Stimulated activated CD4-positive, alpha-beta T cell treated with anti-CD3 and anti-CD28 coated beads, Interleukin-12 subunit alpha, Interleukin-12 subunit beta, amount 100 ng/mL, for 4 hours (primary cell): ENCODE measurements at places on chromosomes 2 and 18.

DNA sequence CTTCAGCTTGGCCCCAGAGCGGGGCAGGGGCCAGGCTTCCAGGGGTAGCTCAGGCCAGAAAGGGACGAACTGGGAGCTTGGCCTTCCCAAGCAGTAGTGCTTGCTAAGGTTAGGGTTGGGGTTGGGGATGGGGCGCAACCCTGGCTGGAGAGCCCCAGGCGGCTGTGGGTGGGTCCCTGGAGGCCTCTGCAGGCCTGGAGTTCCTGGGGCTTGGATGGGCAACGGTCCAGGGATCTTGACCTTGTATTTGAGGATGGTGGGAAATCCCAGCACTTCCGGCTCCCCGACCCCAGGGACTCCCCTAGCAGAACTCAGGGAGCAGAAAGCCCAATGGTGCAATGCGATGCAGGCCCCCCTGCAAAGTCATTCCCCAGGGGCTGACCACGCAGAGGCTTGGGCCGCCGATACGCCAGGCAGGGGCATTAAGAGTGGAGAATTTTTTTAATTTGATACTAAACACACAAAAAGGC, 12.6 kb upstream of the MLPH start:
- DNase-seq = no peak

- no peak for DNase-seq
Measured at GRCh38 chr18:35030277-35030989, 10.8 kb upstream of the MAPRE2 start.

DNA sequence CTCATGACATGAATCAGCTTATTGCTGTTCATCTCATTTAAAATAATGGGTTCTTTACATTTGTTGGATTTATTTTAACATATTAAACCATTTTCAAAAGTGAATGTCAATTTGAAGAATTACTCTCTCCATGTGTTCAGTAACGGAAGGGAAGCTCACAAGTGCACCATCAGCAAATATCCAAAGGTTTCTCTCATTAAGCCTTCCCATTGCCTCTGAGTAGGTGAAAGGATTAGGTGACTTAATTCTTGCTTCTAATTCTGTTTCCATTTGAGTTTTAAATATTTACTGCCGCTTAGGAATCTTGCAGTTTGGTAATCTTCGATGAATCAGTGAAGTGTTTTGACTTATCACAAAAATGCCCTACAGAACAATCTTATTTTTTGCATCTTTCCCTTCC, 145.1 kb upstream of the NYAP2 start:
- DNase-seq = no peak

GRCh38 chr2:166614503-166614902, 120.5 kb upstream of the SCN7A start:
- DNase-seq = no peak

DNA sequence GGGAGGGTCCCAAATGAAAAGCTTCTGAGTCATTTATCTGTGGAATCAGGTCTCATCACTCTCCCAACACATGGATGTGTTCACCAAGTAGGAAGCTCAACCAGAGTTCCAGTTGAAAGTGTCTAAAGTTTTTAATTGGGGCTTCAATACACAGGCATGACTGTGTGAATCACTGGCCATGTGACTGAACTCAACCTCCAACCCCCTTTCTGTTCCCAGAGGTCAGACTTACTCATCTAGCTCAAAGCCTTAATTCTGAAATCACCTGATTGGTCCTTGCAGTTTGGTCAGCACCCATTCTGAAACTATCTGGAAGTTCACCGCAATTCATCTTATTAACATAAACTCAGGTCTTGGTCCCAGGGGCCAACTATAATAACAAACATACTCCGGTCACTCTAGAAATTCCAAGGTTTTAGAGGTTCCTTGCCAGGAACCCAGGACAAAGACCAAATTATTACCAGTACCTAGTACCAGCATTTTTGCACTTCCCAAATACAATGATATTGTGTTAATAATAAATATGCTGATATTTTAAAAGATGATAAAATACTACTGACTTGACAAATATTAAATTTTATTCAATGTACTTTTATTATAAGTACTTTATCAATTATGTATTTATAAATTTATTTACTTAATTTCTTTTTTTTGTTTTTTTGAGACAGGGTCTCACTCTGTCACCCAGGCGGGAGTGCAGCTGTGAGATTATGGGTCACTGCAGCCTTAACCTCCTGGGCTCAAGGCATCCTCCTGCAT, 10.7 kb upstream of the RBM45 start:
- no peak for DNase-seq

DNA sequence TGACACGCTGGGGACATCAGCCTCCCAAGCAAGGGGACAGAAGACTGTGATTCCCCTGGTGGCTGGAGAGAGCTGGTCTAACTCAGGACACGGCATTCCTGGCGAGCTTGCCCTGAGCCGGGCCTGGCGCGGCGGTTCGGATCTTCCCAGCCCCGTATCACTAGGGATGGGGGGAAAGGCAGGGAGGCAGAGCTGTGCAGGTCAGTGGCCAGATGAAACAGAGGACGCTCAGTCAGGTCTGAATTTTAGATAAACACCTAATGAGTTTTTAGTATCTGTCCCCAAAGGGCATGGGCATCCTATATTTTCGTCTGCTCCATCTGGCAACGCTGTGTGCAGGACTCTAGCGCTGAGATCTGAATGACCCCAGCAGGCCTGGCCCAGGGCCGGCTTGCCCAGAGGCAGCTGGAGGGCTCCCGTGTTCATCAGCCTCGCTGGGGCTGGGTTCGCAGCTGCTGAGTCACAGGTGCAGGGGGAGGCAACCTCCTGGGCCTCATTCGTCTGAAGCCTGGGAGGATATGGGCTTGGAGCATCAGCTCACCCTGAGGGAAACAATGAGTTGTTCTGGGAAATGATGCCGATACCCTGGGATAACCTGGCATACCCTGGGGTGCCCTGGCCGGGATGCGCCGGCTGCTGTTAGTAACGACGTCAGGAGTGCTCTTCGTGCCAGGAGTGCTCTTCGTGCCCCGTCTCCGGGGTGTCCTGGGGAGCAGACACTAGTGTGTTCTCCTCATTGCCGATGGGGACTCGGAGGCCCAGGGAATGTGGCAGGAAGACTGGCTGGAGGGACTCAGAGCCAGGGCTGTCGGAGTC, 48.1 kb upstream of the HPCAL1 start:
- no peak for DNase-seq
